ENCODE measurements at places on chromosomes 2 and 18.

GRCh38 chr2:182077448-182078142 lies 91.9 kb downstream of the PPP1R1C start:
- DNase-seq: peak; percentile 41

DNA sequence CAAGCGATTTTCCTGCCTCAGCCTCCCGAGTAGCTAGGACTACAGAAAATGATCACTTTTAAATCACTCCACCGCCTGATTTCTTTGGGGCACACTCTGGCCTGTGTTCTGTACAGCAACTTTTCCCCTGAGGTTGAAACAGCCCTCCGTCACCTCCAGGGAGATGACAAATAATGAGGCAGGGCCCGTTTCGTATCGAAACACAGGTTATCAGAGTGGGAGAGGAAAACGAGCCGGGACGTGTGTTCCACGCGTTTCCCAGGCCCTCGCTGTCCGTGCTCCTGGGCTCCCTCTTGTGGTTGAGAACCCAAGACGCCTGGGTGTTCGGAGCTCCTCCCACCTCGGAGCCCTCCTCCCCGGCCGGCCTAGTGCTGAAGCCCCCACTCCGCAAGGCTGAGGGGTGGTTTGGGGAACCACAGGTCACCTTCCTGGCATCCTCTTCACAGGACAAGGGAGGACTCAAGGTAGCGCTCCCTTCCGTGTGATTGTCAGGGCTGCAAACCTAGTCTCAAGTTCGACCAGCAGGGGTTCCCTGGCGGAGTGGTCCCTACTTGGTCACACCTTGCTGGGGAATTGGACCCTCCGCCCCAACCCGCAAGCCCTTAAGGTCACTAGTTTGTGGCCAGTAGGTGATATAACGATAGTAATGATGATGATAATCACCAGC lies 12.8 kb downstream of the ATP6V1B1 start:
- peak; percentile 83 for DNase-seq

DNA sequence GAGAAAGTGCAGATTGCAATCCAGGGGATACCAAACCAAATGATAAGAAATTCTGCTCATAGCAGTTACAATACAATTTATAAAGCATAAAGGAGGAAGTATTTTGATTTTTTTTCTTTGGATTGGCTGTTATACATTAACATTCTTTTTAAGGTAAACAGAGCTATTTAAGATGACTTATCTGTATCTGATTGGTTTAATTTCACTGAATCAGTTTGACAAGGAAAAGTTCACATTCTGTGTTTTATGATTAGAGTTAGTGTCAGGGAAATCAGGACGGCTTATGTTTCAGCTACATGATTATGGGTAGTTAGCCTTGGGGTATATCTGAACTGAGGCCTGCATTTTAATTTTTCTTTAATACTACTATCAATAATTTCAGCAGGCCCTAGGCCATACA lies 360.9 kb downstream of the ARL6IP6 start:
- no peak for DNase-seq

- no peak for DNase-seq
Measured at GRCh38 chr2:26614216-26615138, 26.7 kb downstream of the CIB4 start.

GRCh38 chr2:11203480-11203879 lies 48.2 kb downstream of the SLC66A3 start:
- DNase-seq: no peak

DNA sequence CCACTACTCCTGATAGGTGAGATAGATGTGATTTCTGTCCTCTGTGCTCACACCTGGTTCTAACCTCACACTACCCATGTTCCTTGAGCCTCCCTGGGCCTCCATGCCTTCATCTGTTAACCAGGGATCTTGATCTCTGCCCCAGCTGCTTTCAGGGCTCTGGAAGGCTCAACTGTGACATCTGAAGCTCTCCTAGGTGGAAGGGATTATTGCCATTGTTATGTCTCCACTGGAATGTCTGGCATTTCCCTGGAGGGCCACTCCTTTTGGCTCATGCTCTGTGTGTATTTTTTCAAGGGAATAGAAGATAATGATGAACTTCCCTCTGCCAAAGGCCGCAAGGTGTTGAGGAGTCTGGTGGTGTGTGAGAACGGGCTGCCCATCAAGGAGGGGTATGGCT lies 41.2 kb downstream of the PCARE start:
- DNase-seq: no peak

DNA sequence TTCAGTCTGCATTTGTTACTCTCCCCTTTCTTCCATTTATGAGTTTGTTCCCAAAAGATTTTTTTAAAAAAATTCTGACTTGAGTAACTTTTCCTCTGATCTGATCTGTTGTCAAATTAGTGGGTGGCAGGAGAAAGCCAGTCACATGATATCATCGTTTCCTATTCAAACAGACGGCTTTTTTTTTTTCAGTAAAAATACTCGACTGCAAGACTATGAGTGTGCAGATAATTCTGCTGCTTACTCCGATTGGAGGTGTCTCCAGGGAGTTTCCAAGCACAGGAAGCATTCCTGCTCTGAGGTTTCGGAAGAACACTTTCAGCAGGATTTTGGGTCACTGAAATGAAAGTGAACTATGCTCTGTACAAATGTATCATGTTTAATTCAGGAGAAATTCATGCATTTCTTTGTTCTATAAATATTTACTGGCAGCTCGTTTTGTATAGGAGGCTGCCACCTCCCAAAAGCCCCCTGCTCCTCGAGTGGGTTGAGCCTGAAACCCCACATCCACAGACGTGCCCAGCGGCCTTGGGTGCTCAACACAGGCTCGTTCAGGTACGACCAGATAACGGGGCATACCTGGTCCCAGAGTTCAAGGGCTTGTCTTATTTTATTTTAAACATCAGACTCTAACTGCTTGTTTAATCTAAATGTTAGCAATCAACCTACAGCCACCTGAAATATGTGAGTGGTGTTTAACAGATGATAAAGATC lies 126.9 kb upstream of the ZNF516 start:
- DNase-seq: no peak

DNA sequence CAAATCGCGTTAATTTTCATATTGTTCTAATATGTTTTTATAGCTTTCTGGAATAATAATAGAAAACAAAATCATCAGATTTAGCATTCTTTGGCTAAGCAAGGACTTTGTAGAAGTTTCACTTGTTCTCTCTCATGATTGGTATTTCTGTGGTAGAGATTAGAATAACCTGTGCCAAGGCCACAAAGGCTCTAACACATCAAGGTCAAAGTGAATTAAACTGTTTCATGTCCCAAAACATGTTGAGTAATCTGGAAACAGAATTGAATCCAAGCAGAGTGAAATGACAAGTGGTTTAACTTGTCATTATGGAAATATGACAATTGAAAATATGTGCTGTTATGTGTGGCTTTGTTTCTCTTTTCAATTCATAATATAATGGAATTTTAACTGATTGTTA lies 617.4 kb downstream of the CCDC85A start:
- no peak for DNase-seq

GRCh38 chr2:101435001-101435862 lies 39.7 kb downstream of the RFX8 start:
- no peak for DNase-seq

- no peak for DNase-seq
Measured at GRCh38 chr2:20496076-20496872, 49.4 kb downstream of the RHOB start.

DNA sequence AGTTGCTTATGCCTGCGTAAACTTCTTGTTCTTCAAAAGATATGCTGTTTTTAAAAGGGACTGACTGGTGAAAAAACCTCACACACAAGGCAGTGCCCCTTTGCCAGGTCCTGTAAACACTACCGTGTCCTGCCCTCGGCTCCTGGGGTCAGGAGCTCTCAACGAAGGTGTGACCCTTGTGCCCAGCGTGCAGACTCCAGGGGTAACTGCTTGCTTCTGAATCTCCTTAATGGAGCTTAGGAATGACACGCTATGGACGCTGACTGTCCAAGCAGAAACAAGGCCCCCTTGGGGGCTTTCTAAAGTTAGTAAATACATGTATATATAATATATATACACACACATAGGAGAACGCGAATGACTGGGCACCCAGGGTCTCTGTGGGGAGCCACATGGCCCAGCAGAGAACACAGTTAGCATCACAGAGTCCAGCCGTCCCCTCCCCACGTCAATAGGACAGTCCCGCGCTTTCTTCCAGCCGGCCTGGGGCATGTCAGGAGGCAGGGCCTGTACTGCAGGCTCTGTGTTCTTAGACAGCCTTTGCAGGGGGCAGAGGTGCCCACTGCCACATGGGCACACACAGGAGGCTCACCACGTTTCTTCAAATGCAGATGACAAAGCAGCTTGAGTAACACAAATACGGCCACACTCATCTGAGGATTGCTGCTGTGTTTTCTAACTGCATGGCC lies 96.1 kb downstream of the HDAC4 start:
- DNase-seq: no peak

DNA sequence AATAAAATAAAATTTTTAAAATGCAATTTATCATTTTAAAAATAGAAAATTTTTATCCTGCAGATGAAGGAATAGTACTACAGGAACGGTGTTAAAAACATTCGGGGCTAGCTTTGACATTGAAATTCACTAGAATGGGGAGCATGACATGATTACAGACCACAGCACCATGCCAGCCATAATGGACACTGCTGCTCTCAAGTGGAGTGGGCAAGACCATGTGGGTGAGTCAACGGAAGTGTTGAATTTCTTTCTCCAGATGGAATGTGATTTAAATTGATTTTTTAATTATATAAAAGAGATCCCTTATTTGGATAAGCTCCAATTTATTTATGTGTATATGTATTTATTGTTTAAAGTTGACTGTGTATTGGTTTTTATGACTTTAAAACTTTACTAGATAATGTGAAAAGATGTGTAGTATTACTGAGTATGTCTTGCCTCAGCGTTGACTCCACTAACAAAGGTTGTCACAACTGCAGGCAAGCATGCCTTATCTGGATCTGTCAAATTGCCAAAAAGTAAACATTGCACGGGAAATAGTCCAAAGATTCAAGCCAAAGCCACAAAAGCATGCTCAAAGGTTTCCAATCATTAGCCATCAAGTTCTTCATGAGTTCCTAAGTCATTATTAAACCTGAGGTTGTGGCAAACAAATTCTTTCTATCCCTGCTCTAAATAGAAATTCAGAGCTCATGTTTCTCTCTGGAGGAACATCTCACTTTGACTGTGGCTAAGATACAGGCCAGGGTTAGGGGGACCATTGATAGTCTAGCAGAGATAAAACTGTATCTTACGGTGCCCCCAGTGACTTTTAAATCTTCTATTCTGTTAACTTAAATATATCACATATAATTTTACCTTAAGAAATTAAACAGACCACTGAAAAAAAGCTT lies 536.9 kb downstream of the TMX3 start:
- DNase-seq: no peak

GRCh38 chr2:233810385-233810784 lies 32.3 kb downstream of the MROH2A start:
- no peak for DNase-seq

DNA sequence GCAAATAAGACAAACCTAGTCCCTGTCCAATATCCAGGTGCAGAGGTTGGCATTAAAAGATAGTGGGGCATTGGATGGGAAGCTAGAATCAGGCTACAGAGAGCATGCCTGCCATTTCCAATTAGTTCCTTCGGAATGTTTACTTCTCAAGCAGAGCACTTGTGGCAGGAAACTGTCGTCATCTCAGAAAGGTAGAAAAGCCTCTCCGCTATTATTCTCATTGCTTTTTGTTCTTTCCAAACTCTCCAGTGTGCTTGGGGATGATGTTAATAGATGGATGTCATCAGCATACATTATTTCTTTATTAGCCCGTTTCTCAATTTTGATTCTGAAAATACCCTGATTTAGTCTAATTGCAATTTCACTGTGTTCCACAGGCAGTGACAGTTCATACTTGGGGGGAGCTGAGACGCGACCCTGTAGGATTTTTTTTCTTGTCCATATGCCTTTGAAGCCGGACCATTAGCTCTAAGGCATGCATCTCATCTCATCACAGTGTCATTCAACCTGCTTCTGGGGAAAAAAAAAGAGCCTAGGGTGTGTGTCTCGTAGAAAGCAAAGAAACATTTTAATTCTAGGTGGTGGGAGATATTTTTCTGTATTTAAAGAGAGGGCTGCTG lies 7.7 kb downstream of the ASB18 start:
- no peak for DNase-seq

DNA sequence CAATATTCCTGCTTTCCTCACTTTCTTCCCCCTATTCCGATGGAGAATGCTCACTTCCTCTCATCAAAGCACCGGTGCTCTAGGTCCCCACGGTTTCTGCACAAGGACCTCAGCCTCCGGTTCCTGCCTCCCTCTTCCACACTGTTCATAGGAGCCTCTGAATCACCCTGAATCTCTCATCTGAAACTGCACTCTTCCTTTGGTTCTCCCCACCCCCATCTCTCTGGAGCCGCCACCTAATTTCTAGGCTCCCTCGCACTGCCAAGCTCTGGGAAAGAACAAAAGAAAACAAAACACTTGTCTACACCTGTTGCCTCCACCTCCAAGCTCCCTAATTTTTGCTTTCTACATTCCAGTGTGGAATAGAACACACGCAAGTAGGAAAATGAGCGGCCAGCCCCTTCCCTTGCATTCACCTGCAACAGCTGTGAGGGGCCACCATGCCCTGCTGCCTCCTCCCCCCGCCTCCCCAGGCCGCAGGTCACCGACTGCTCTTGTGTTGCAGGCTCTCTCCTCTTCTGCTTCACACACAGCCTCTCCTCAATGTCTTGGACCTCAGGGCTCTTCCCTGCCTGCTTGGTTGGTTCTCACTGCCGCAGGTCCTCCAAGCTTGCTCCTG lies 9.6 kb downstream of the FBXO15 start:
- DNase-seq: no peak

GRCh38 chr2:181395851-181396250 lies 61.3 kb upstream of the ITGA4 start:
- no peak for DNase-seq

- DNase-seq: no peak
Measured at GRCh38 chr2:119680457-119681202, 1.6 kb downstream of the TMEM177 start.

- DNase-seq: no peak
Measured at GRCh38 chr2:95531254-95531771, 46.8 kb upstream of the TRIM43B start.

- no peak for DNase-seq
Measured at GRCh38 chr18:58290116-58290695, 246.2 kb downstream of the NEDD4L start.

DNA sequence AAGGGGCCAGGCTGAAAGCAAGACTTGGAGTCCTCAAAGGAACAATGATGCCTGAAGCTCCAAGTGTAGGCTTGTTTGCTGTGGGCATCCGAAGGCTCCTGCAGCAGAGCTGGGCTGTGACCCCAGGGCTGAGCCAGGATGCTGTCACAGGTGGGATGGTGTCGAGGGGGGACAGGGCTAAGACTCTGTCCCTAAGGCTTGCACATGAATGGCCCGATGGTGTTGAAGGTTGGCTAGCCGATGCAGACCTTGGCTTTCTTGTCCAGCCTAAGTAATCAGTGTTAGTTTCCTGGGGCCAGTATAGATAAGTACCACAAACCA lies 251.0 kb downstream of the NDUFA10 start:
- DNase-seq: no peak
